Central memory CD4-positive, alpha-beta T cell (primary cell): ENCODE measurements at places on chromosomes 5 and 9.

- peak; percentile 24 for DNase-seq
These were observed 470 bp downstream of the BAG1 start for GRCh38 chr9:33264003-33264472.

DNA sequence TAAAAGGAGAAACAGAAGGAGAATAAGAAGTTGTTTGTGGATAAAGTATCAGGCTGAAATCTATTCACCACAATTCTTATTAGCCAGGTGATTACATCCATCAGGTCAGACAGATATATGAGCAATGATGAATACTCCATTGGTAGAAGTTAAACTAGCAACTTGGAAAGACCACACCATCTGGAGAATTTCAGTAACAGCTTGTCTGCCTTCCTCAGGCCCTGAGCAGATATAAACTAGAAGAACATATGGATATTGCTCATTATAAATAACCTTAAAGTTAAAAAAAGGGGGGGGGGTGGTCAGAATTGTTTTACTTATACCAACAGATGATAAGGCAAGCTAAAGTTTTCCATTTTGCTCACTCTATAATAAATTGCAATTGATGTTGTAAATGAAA lies 10.4 kb downstream of the DAB2 start:
- DNase-seq, result no peak

GRCh38 chr5:55668356-55668755 lies 43.8 kb downstream of the SLC38A9 start:
- DNase-seq, result no peak

DNA sequence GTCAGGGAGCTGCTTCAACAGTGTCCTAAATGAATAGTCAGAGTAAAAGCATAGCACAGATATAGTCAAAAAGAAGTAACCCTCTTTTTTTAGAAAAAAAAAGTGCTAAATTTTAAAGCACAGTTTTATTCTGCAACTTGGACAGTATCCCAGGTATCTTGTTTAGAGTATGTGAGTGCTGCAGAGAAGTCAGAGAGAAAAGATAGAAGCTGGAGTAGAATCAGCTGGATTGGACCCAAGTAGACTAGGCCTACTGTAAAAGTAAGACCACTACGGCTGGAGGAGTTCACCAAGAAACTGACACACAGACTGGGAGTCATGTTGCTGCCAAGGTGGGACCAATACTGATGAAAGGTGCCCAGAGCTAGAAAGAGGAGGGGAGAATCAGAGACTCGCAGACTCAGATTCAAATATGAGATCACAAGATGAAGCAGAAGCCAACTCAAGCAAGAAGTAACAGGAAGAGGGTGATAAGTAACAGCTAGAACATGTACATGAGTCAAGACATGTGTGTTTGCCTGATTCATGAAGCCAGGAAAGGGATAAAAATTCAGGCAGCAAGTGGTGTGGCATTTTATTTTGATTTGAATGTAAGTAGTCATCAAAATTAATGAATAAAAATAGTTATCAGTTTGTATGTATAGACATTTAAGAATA lies 25.6 kb upstream of the TUSC1 start:
- DNase-seq, result no peak

GRCh38 chr5:31408814-31409213 lies 123.1 kb downstream of the DROSHA start:
- no peak for DNase-seq

- no peak for DNase-seq
These were observed 55.6 kb downstream of the PIK3R1 start for GRCh38 chr5:68271124-68271523.

GRCh38 chr5:143806579-143806978 lies 5.4 kb upstream of the HMHB1 start:
- no peak for DNase-seq

DNA sequence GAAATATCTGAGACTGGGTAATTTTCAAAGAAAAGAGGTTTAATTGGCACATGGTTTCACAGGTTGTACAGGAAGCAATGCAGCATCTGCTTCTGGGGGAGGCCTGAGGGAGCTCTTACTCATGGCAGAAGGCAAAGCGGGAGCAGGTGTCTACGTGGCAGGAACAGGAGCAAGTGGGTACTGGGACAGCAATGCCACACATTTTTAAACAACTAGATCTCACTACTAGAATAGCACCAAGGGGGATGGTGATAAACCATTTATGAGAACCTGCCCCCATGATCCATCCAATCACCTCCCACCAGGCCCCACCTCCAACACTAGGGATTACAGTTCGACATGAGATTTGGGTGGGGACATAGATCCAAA lies 47.6 kb upstream of the HOMER1 start:
- no peak for DNase-seq

GRCh38 chr5:156912869-156913268 lies 50.2 kb downstream of the TIMD4 start:
- DNase-seq, result no peak

DNA sequence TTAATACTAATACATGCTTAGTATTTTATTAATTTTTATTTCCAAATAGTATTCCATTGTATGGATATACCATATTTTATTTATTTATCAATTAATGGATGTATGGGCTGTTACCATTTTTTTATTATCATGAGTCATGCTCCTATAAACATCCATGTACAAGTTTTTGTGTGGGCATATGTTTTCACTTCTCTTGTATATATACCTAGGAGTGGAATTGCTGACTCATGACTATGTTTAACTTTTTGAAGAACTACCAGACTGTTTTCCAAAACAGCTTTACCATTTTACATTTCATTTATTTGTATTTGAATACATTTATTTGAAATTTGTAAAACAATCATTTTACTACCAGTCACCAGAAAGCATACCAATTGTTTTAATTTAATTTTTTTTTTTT lies 14.1 kb upstream of the LRRC19 start:
- DNase-seq, result no peak

DNA sequence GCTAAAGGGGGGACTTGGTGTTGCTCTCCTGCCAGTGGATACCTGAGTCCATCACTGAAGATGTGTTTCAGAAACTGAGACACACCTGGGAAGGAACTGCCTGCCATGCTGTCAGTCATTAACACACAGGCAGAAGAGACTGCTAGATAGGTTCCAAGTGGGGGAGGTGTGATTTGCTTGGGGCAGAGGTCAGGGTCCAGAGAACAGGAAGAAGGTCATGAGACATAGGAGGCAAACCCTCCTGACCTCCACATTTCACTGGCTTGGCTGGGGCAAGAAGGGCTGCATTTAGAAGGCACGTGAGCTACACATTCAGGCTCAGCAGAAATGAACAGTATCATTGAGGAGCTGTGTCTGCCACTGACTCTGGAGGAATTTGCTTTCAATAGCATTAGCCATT lies 215.8 kb downstream of the HSPA4 start:
- no peak for DNase-seq

GRCh38 chr5:165015547-165015946 lies 1510.1 kb downstream of the MAT2B start:
- DNase-seq, result no peak

DNA sequence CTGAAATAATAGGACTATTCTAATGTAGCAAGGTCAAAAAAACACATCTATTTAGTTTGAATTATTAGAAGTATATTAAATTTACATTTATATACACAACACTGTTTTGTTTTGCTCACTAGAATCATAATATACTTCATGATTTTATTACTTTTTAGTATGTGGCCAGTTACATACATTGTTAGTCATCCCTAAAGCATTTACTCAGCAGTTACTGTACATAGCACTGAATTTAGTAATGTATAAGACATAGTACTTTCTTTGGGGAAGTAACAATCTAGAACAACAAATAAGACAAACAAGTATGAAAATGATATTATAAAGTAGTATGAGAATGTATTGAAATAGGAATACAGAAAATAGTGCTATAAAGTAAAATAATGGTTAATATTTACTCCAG lies 28.2 kb downstream of the ERCC8 start:
- DNase-seq, result no peak

DNA sequence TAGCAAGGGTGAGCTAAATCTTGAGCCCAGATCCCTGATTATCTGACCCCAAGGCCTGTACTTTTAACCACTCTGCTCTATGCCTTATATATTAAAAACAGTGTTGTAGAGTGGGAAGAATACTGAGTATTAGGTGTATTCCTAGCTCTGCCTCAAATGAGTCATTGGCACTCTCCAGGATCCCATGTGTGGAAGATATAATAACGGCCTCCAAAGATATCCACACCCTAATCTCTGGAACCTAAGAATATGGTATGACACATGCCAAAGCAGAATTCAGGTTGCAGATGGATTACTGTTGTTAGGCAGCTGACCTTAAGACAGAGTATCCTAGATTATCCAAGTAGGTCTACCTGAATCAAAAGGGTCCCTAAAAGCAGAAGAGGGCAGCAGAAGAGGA lies 110.8 kb downstream of the ADRB2 start:
- no peak for DNase-seq

- DNase-seq, result no peak
These were observed 41.6 kb upstream of the ZNF300 start for GRCh38 chr5:150946351-150946905.

- DNase-seq, result no peak
These were observed 6.5 kb upstream of the MAT2B start for GRCh38 chr5:163498886-163499285.

DNA sequence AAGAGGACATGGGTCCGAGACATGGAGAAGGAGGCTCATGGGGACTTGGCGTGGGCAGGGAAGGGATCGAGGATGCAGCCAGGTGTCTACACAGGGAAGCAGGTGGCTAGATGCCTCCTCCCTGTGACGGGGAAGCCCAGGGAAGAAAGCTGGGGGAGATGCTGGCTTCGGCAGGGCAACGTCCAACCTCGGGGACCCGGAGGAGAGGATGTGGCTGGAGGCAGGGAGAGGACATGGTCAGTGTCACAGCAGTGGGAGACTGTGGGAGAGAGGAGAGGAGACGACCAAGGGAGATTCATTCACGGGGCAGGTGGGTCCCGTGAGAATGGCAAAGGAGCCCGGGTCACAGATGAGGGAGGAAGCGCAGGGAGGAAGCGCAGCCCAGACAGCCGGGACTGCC lies 73.2 kb upstream of the PHYKPL start:
- no peak for DNase-seq

DNA sequence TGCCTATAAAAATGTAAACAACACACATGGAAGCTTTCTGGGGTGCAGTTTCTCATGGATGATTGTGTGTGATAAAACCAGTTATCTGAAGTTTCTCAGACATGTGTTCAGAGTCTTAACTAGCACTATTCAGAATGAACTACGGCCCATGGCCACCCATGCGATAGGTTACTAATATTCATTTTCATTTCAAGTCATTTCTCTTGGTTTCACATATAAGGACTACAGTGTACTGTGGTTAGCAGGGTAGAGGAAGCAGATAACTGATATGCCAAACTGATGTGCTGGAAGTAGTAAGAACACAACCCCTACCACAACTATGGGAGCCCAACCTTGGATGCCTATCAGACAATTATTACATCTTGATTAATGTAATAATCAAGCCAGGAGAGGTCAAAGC lies 372.1 kb downstream of the DTWD2 start:
- DNase-seq, result no peak

GRCh38 chr5:68303754-68304420 lies 88.3 kb downstream of the PIK3R1 start:
- no peak for DNase-seq

- DNase-seq, result no peak
These were observed 27.4 kb downstream of the KIAA1191 start for GRCh38 chr5:176334031-176334770.

DNA sequence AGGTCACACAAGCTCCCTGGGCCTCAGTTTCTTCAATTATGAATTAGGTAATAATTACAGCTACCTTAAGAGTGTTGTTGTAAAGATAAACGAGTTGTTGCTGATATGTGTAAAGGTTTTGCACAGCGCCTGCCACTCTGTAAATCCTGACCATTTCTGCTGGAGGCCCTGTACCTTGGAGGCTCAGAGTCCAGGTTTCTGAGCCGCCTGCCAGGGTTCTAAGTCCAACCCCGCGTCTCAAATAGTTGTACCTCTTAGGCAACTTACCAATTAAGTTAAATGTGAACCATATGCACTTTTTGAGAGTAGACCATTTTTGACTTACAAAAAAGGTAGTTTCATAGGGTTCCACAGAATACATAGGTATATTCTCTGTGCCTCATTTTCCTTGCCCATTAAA lies 156.8 kb upstream of the KLF9 start:
- no peak for DNase-seq

DNA sequence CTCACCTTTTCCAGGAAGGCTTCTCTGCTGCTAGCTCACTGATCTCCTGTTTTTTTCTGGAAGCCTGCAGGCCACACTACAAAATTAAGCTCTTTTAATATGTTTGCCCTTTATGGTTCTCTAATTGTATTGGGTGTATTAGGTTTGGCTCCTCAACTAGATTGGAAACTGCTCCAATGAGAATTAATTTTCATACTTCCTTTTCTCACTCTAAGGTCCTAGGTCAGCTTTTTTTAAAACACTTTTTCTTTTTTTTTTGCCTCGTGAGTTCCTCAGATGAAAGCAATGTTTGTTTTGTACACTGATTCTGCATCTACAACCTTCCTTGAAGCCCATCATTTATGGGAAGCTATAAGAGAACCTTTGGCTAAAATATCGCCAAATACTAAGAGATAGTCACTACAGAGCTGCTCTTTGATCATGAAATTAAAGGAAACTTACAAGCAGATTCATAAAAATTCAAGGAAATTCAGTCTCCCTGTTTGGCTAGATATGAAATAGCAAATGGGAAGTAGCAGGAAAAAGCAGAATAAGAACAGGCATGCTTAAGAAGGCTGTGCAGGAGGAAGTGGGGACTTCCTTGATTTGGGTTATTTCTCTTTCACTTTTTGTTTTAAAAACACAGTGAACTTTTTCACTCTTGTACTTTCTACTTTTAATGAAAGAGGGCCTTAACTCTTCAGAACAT lies 55.2 kb upstream of the FYB1 start:
- peak; percentile 52 for DNase-seq

DNA sequence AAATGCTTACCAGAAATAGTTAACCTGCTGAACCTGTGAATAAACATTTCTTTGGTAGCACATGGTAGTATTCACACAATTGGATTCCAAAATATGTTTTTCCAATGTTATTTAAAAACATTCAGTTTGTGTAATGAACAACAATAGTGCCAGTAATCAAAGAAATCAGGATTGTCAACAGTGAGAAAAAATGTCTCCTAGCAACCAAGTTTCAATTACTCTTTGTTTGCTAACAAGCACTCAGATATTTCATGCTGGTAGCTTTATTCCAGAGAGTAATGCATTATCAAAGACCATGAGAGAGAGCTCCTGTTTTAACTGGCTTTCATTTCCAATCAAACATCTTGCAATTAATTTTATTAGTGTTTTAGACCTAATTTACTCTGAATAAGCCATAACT lies 768.1 kb upstream of the GRAMD2B start:
- no peak for DNase-seq

DNA sequence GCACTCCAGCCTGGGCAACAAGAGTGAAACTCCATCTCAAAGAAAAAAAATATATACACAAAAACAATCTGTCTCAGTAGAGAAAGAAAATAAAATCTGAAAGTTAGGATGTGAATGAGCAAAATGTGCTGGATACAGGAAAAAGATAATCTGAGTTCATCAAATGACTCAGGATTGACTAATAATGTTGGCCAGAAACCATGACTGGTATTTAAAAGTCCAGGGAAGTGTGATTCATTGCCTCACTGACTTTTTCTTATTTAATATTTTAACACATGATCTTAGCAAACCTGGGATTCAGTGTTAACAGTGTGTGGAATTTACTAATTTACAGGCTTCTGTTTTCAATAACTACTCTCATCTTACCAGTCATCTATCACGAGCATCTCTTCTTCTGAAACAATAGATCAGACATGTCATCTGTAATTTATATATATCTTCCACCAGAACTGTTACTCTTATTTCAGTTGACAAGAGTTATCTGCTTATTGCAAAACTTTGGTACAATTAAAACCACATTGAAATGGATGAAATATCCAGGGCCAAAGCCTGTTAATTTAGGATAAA lies 256.7 kb downstream of the CDH12 start:
- DNase-seq, result no peak
